ENCODE measurements at places on chromosomes 2 and 18.

DNA sequence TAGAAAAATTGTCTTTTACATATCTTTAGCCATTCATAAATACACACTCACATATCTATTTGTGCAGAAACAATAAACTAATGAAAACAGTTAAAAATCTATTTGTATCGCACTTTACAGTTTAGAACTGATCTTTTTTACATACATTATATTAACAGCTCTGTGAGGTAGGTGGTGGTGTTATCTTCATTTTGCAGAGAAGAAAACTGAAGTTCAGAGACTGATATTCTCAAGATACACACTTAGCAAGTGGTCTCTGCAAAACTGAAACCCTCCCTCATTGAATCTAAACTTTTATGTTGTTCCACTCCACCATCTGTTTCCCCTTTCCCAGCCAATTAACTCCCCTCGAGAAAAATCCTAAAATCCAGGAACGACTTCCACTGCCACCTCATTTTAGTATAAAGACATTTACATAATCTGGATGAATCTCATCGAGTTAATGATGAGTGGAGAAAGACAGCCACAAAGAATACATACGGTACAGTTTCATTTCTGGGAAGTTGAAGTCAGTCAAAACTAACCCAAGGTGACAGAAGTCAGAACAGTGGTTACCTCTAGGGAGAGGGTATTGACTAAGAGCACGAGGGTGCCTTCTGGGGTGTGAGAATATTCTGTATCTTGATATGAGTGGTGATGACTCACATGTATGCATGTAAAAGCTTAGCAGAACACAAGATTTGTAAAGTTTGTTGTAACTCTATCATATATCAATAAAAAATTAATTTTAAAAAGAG, 524.2 kb upstream of the TCF4 start:
- DNase-seq = peak; percentile 19

- no peak for DNase-seq
Measured at GRCh38 chr2:122328816-122329215, 573.4 kb downstream of the TSN start.

GRCh38 chr2:113276216-113276760, 2.4 kb downstream of the PAX8 start:
- DNase-seq = no peak

GRCh38 chr18:79639072-79639829, 40.4 kb upstream of the CTDP1 start:
- no peak for DNase-seq

- DNase-seq = peak; percentile 7
Measured at GRCh38 chr2:238493880-238494572, 67.3 kb downstream of the ASB1 start.

GRCh38 chr18:36672437-36673344, 156.1 kb downstream of the TPGS2 start:
- peak; percentile 4 for DNase-seq

DNA sequence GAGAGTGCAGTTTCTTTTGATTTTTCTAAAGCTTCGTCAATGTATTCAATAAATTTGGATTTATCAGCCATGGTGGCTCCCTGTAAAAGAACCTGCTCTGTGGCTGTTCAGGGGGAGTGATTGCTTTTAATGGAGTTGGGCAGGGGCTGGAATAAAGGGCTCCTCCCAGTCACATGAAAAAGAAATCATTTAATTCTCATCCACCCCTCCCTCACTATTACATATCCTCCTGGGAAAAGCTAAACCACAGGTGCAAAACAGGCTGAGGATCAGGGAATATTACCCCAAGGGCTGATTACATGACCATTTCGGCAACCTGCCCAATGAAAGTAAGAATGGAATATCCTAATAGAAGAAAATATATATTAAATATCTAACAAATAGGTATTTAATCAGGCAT, at the start of gene SULT6B1:
SULT6B1 (minus strand) TSS at position 101 of the 400 bp plus-strand sequence; CDS start at position 71, 30 bp downstream.
- no peak for DNase-seq

DNA sequence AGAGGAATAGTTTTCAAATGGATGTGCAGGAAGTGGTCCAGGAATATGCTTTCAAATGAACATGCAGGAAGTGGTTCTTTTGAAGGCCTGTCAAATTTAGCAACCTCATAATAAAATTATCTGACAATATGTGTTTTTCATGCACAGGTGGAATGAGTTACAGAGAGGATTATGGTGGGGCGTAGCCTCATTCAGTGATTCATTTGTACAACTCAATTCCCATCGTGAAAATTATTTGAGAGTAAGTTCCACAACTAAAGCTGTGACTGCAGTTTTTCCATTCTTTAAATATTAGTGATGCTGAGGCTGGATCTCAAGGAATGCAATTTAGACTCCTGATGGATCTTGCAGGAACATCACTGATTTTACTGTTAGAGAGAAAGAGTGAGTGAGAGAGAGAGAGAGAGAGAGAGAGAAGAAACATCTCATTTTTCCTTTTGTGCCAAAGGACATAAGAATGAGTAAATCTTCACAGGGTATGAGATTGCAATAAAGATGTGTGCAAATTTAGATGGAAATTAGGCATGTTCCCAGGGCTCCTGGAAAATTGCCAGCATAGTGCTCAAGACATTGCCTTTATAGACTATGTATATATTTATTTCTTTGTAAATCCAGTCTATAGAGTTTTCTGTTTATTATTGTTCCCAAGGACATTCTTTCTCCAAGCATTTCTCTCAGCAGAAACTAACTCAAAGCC, 394.9 kb upstream of the ZEB2 start:
- no peak for DNase-seq

- DNase-seq = peak; percentile 94
Measured at GRCh38 chr2:136135921-136136906, 18.3 kb upstream of the CXCR4 start.

GRCh38 chr18:48391868-48392267, 17.3 kb downstream of the ZBTB7C start:
- no peak for DNase-seq

DNA sequence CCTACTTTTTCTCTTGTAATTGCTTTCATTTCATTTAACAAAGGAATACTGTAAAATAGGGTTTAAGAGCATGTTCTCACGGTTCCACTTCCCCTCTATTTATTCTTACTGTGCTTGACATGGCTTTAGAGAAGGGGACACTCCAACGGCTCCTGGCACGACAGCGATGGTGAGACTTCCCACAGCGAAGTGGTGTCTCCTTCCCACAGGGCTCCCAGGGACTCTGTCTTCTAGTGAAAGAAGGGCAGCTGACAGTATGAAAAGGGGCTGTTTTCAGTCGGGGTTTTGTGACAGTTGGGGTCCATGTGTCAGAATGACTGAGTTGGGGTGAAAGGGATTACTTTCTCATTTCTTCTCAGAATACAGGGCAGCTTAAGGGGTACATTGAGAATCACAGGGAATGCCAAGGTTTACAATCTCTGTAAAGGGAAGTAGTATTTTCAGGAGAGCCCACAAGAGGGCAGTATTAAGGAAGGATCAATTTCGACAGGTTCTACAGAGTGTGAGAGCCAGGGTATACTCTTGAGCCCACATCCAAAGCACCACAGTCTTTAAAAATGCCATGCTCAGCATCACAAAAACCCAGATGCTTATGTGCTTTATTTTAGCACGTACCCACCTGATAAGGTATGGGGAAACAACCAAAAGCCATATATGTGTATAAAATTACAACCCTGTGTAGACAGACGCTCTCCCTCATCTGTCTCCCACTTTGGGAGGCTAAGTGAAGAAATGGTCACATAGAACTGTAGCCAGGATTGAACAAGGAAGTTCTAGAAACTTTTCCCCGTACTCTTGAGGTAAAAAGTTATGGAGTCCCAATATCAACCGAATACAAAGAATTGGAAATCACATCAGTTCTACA, 31.3 kb upstream of the RAPGEF4 start:
- DNase-seq = no peak

GRCh38 chr18:62877411-62878221, 162.3 kb downstream of the PHLPP1 start:
- no peak for DNase-seq

- DNase-seq = no peak
Measured at GRCh38 chr2:20972110-20972509, 71.8 kb downstream of the APOB start.

- DNase-seq = no peak
Measured at GRCh38 chr2:54767921-54768320, 44.5 kb downstream of the EML6 start.

GRCh38 chr2:7633566-7634153, 716.4 kb downstream of the RNF144A start:
- no peak for DNase-seq

GRCh38 chr18:31203096-31203793, 40.6 kb upstream of the DSC1 start:
- no peak for DNase-seq

DNA sequence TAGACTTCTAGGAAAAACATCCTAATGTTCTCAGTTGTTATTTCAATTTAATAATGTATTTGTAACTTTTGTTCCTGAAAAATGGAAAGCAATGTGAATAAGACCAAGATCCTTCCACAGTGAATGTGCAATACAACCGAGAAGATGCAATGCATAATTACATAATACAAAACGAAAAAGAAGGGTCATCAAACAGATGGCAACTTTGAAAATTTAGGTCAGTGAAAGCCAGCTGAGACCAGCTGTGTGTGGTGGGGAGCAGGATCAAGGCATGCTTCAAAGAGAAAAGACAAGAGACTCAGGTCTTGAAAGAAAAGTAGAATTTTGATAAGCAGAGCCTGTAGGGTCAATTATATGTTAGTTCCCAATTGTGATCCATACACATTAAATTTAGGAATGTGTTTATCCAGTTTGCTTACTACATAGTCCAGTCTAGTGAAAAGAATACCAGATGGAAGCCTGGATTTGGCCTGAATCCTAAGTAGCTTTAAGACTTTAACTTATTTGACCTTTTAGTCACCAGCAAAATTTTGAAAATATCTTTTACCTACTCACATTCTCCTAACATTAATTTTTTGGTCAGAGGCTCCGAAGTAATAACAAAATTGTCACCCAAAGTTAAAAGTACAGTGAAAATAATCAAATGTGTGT, 93.7 kb downstream of the COBLL1 start:
- DNase-seq = no peak

DNA sequence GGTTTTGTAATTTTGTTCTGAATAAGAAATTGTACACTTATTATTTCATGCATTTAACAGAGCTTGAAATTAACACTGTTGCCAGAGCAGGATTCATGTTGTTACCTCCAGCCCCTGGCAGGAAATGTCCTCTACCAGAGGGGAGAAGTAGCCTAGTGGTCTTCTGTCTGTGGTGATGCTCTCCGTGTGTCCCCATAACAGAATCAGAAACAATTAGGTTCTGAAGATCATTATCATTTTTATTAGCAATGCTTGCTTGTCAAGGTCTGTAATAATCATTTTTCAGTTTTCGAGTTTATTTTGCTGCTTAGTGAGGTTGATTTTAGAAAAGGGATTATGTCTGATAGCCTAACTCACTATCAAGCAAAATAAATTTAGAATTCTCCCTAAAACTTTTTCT, 116.6 kb upstream of the CNTNAP5 start:
- DNase-seq = no peak

DNA sequence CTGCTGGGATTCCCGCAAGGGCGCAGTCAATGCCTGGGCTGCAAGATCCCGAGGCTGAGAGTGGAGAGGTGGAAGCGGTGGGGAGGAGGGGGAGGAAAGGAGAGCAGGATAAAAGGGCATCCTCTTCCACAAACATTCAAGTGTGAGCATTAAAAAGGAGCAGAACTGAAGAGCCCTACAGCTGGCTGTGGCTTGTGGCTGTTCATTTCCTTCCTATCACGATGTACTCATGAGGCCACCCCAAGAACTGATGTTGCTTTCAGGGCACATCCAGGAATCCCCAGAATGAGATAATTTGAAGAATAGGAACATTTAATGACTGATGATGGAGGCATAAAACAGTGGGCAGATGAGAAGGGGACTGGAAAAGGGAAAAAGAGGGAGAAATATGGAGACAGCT, 230.8 kb upstream of the SMIM21 start:
- no peak for DNase-seq

All from B cell (primary cell).